Vein endothelial cell (primary cell): ENCODE measurements at places on chromosomes 12 and 14. TPM values are rescaled to one million over a fixed set of nuclear protein-coding genes. Genes with fewer than 3 reads are reported as not detected.

LHX5 gene
- not detected in 2 replicates for total RNA-seq

DHRS2 gene
- total RNA-seq = 0.38 TPM in 1 of 2 replicates, not detected in the other

RPS26 gene
- 615 and 807 TPM in 2 replicates for total RNA-seq

MYBPC1 gene
- not detected in 2 replicates for total RNA-seq

SLC41A2 gene
- total RNA-seq = 4.6 and 13.9 TPM in 2 replicates

PIWIL1 gene
- total RNA-seq = not detected in 2 replicates

TAS2R50 gene
- 4.5 and 4.6 TPM in 2 replicates for total RNA-seq

SLC5A8 gene
- total RNA-seq = not detected in 2 replicates

SPX gene
- total RNA-seq = under 0.01 and 0.10 TPM in 2 replicates

PROX2 gene
- under 0.01 TPM in 1 of 2 replicates, not detected in the other for total RNA-seq

SENP1 gene
- 21.2 and 25.7 TPM in 2 replicates for total RNA-seq

FAM186B gene
- 0.48 and 0.65 TPM in 2 replicates for total RNA-seq

OR4Q2 gene
- total RNA-seq = not detected in 2 replicates

KRT3 gene
- total RNA-seq = not detected in 2 replicates

GPRC5D gene
- total RNA-seq = 0.38 TPM in 1 of 2 replicates, not detected in the other

SLC22A17 gene
- total RNA-seq = 0.76 and 1.6 TPM in 2 replicates

KRT79 gene
- not detected in 2 replicates for total RNA-seq

TAS2R31 gene
- 6.9 and 7.2 TPM in 2 replicates for total RNA-seq

MIA2 gene
- total RNA-seq = 17.3 and 19.1 TPM in 2 replicates

MIP gene
- 0.29 TPM in 1 of 2 replicates, not detected in the other for total RNA-seq

GNG2 gene
- 8.2 and 18.2 TPM in 2 replicates for total RNA-seq

TRPV4 gene
- total RNA-seq = 3.5 and 4.6 TPM in 2 replicates

ACACB gene
- 2.6 and 3.6 TPM in 2 replicates for total RNA-seq

CFAP54 gene
- 15.0 and 16.0 TPM in 2 replicates for total RNA-seq

MGP gene
- total RNA-seq = 81.4 and 247 TPM in 2 replicates

SLC39A5 gene
- total RNA-seq = not detected in 2 replicates

PTPRO gene
- not detected in 2 replicates for total RNA-seq

BCDIN3D gene
- total RNA-seq = 2.6 and 3.4 TPM in 2 replicates

FITM1 gene
- 0.65 TPM in 1 of 2 replicates, not detected in the other for total RNA-seq
